ENCODE measurements at places on chromosomes 4 and X.

DNA sequence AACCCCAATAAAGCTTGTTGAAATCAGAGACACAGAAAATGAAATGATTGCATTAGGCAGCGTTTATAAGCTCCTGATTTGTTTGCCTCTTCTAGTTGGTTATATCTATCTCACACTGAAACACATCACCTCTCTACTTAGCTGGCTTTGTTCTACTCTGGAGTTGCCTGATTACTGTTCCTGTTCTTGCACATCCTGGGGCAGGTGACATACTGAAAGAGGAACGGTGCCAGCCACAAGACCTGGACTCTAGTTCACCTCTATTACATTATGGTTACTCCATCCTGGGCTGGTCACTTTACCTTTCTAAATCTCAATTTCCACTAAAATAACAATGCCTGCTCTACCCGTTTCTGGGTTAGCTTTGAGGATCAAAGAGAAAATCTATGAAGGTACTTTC lies 47.9 kb downstream of the TRIM2 start:
- DNase-seq = no peak

DNA sequence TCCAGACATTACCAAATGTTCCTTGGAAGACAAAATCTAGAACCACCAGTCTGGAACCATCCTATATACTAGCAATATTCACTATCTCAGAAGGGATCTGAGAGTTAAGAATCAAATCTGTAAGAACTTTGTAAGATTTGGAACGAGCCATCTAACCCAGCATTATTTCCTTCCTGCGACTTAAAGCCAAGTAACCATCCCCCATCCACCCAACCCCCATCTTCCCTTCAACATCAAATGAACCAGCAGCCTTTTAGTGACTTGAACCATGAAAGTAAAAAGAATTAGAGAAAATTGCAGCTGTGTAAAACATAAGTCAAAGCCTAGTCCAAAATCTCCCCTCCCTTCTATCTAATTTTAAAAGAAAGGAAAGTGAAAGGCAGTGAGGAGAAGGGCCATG lies 15.6 kb downstream of the RBM47 start:
- no peak for DNase-seq

DNA sequence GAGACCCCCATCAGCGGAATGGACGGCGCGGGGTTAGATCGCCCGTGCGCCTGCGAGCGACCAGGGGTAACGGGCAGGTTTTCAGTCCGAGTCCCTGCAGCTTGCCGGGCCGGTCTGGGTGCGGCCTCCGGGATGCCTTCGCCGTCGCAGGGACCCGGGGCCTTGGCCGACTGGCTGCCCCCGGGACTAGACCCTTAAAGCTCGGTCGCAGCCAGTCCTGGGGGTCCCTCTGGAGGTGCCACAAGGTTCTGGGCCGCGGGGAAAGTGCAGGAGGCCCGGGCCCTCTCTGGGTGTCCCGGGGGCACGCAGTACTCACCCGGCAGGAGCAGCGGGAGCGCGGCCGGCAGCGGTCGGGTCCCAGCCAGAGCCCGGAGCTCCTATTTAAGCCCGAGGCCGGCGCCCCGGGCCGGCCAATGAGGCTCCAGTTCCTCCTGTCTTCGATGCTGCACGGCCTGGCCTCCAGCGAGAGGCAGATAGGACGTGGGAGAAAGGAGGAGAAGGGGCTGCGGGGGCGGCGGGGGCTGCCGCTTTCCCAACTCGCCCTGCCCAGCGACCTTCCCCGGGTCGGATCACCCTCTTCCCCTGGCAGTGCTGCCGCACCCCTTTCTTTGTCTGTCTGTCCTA lies at the start of gene SPON2:
SPON2 (minus strand) TSS at position 356 of the 624 bp plus-strand sequence.
- no peak for DNase-seq

DNA sequence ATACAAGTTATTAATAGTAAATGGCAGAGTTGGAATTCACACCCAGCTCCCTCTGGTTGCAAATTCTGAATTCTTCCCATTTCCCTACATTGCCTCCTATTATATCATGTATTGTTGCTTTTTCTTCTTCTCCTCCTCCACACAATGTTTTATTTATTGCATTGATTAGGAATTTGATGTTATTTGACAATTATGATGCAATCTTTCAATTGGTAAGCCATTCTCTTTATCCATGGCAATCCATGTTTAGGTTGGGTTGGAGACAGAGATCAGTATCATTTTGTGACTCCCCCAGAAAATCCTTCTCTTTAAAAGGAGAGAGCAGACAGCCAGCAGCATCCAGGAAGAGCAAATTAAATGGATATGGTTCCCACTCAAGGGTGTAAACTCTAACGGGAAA lies 30.5 kb downstream of the TTC29 start:
- no peak for DNase-seq

DNA sequence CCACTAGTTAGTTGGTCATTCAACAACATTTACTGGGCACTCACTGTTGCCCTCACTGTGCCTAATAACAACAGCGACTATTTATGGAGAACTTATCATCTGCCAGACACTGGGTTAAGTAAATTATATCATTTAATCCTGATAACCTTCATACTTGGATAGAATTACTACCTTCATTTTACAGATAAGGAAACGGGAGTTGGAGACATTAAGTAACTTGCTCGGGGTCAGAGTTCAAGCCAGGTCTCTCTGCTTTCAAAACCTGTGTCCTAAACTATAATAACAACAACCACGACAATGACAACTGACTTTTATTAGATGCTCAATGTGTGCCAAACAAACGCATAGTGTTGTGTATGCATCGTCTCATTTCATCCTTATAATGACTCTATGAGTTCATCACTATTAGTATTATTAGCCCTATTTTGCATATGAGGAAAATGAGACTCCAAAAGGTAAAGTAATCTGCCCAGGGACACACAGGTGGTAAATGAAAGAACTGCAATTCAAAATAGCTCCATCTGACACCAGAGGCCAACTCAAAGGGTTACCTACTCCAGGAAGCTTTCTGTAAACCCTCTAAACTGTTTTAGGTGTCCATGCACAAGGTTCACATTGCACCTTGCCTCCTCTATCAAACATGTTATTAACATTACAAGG lies 98.4 kb upstream of the ACSL4 start:
- no peak for DNase-seq

- no peak for DNase-seq
Measured at GRCh38 chr4:155999725-156000124, 46.1 kb upstream of the CTSO start.

GRCh38 chrX:12118134-12118533 lies 20.1 kb upstream of the FRMPD4 start:
- no peak for DNase-seq
